ENCODE measurements at places on chromosomes 13 and 19. TPM values are rescaled to one million over a fixed set of nuclear protein-coding genes. Genes with fewer than 3 reads are reported as not detected.
A peak's percentile ranks its signal among the peaks of the same experiment; 100 is the strongest.

GRCh38 chr13:69264362-69265334 lies 843.0 kb upstream of the ATXN8OS start:
- peak; percentile 21 for DNase-seq

DNA sequence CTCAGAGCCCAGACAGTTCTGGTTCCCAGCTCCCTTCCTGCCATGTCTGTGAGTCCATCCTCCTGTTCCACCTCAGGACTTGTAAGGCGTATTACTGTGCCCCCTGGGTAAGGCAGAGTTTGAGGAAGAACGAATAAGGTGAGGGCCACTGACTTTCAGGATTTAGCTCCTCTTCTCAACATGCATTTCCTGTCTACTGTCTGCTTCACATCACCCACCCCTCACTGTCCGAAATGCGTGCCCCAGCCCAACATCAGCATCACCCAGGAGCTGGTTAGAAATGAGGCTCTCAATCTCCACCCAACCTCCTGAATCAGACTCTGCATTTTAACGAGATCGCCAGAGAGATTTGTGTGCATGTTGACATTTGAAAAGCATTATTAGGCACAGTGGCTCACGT lies 44.4 kb downstream of the IRS2 start:
- no peak for DNase-seq

- peak; percentile 69 for DNase-seq
Measured at GRCh38 chr13:27954406-27954851, 14.7 kb downstream of the CDX2 start.

GRCh38 chr19:2969104-2969504 lies 8.3 kb upstream of the TLE6 start:
- DNase-seq, result peak; percentile 58

DNA sequence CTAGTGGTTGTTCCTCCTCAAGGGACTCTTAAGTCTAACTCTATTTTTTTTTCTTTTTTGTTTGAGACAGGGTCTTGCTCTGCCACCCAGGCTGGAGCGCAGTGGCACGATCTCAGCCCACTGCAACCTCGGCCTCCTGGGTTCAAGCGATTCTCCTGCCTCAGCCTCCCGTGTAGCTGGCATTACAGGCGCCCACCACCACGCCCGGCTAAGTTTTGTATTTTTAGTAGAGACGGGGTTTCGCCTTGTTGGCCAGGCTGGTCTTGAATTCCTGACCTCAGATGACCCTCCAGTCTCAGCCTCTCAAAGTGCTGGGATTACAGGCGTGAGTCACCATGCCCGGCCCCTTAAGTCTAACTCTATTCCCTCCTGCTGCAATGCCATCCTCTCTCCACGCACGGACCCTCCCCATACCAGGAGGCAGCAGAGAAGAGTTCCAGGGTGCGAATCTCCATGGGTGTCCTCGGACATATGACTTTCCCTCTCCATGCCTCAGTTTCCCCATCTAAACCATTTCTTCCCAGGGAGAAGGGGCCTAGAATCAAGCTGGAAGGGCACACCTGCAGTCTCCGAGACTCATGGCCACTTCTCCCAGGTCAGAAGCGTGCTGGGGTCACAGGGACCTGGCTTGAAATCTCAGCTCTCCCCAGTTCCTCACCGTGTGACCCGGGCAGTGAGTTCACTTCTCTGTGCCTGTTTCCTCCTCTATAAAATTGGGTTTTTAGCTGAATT lies 6.0 kb upstream of the BCL3 start:
- DNase-seq, result no peak

KLK15 gene
- not detected for total RNA-seq

All from stomach (tissue), 19 donors.